ENCODE measurements at places on chromosomes 13 and 19. TPM values are rescaled to one million over a fixed set of nuclear protein-coding genes. Genes with fewer than 3 reads are reported as not detected.

- H3K36me3 ChIP-seq = peaks cover 13% of the 10 kb centered on the region
- no peaks in the 10 kb centered on the region for H3K27me3 ChIP-seq
- no peak overlapping the region for H3K27ac ChIP-seq
- no peak overlapping the region for H3K4me3 ChIP-seq
- no peaks in the 10 kb centered on the region for H3K4me1 ChIP-seq
These were observed 8.7 kb downstream of the RPL36 start for GRCh38 chr19:5698635-5699422.

DNA sequence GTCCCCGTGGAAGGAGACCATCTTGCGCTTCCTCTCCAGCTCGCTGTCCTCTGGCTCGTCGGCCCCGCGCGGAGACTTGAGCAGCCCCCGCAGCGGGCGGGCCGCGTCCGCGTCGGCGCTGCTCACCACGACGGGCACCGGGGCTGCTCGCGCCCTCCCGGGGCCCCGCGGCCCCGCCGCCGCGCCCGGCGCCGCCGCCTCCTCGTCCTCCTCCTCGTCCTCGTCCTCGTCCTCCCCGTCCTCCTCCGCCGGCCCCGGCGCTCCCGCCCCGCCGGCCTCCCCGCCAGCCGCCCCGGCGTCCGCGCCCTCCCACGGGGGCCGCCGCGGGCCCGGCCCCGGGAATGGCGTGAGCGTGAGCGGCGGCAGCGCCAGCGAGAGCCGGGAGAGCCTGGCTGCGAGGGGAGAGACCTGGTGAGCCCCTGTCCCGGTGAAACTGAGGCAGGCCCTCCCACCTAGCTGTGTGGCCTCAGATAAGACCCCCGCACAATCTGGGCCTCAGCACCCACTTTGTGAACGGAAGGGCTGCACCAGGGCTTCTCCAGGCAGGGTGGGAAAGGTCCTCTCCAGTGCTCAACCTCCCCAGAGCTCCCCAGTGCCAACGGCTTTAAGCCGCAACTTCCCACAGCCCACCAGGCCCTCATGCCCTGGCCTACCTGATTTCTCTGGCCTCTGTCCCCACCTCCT lies 17.8 kb downstream of the LMTK3 start:
- H3K4me1 ChIP-seq = no peaks in the 10 kb centered on the region
- peaks cover 8% of the 10 kb centered on the region for H3K27me3 ChIP-seq
- peak overlapping the region; percentile 60 for H3K4me3 ChIP-seq
- H3K27ac ChIP-seq = no peak overlapping the region

GRCh38 chr13:23723471-23723870 lies 153.3 kb downstream of the TNFRSF19 start:
- H3K36me3 ChIP-seq = no peaks in the 10 kb centered on the region
- H3K4me1 ChIP-seq = peaks cover 21% of the 10 kb centered on the region
- H3K27ac ChIP-seq = peak overlapping the region; percentile 60
- peak; percentile 61 for DNase-seq
- H3K4me3 ChIP-seq = no peak overlapping the region
- no peaks in the 10 kb centered on the region for H3K27me3 ChIP-seq

DNA sequence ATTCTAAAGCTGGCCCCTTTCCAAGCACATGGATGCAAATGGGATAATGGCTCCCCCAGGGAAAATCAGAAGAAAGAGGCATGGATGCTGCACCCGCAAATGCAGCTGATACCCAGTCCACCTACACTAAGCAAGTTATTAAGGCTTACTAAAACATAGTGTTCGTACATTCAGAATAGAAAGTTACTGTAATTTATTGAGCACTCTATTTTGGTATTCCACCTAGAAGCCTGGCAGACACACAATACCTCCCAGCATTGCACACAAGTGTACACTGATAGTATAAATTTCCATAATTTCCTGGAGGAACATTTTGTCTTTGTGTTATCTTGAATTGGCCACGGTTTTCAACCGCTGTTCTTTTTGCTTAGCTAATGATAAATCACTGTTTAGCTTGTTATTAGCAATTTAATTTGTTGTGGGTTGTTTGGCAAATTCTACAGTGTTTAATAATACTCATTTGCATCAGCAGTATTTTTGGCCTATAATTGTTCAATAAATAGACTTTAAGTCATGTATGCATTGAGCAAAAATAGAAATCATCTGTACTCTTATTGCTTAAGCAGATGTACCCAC lies 94.5 kb upstream of the MRI1 start:
- H3K4me3 ChIP-seq = no peak overlapping the region
- no peaks in the 10 kb centered on the region for H3K36me3 ChIP-seq
- H3K4me1 ChIP-seq = no peaks in the 10 kb centered on the region
- no peak overlapping the region for H3K27ac ChIP-seq

DNA sequence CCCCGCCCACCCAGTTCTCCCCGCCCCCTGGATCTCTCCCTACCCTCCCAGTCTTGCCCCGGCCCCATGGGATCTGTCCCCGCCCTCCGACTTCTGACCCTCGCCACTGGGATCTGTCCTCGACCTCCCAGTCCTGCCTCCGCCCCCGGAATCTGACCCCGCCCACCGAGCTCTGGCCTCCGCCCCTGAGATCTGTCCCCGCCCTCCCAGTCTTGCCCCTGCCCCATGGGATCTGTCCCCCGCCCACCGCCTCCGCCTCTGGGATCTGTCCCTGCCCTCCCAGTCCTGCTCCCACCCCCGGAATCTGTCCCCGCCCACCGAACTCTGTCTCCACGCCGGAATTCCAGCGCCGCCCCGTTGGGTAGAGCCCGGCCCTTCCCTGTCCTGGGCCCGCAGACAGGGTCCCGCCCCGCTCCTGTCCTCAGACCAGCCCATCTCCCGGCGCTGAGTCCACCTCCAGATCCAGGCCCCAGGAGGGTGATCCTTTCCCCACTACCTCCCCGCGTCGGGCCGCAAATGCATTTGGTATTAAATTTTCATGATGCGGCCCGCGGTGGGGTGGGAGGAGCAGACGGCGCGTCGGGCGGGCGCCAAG lies 1.5 kb upstream of the SLC17A7 start:
- DNase-seq = peak; percentile 61
- H3K4me3 ChIP-seq = peak overlapping the region; percentile 56
- no peaks in the 10 kb centered on the region for H3K36me3 ChIP-seq
- H3K4me1 ChIP-seq = peaks cover 3% of the 10 kb centered on the region

DNA sequence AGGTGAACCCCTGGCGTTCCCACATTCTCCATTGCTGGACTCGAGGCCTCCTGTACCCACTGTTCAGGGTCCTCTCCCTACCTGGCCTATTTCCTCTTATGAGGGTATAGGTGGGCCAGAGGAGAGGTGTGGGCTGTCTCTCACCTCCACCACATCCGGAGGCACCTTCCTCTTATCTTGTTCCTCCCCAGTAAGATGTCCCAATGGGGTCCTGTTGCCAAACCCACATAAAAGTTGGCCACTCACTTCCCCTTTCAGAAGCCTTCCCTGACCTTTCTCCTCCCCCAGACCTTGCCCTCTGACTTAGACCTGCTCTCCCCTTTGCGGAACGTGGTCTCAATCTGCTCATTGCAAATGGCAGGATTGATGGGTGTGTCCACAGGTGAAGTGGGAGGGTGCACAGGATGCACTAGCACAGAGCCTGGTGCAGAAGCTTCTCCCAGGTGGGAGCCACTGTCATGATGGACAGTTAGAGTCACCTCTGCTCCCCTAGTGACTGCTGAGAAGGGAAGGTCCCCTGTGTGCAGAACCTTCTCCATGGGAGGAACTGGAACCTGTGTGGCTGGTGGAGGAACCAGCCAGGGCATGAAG lies 1.3 kb downstream of the CYP4F3 start:
- no peak overlapping the region for H3K27ac ChIP-seq
- DNase-seq = no peak
- H3K36me3 ChIP-seq = no peaks in the 10 kb centered on the region
- no peaks in the 10 kb centered on the region for H3K4me1 ChIP-seq
- no peaks in the 10 kb centered on the region for H3K27me3 ChIP-seq

- no peak overlapping the region for H3K4me3 ChIP-seq
- H3K27ac ChIP-seq = no peak overlapping the region
- DNase-seq = peak; percentile 16
- peaks cover 3% of the 10 kb centered on the region for H3K4me1 ChIP-seq
- no peaks in the 10 kb centered on the region for H3K27me3 ChIP-seq
- peaks cover 7% of the 10 kb centered on the region for H3K36me3 ChIP-seq
These were observed 289.2 kb downstream of the KLF12 start for GRCh38 chr13:73844986-73845385.

DNA sequence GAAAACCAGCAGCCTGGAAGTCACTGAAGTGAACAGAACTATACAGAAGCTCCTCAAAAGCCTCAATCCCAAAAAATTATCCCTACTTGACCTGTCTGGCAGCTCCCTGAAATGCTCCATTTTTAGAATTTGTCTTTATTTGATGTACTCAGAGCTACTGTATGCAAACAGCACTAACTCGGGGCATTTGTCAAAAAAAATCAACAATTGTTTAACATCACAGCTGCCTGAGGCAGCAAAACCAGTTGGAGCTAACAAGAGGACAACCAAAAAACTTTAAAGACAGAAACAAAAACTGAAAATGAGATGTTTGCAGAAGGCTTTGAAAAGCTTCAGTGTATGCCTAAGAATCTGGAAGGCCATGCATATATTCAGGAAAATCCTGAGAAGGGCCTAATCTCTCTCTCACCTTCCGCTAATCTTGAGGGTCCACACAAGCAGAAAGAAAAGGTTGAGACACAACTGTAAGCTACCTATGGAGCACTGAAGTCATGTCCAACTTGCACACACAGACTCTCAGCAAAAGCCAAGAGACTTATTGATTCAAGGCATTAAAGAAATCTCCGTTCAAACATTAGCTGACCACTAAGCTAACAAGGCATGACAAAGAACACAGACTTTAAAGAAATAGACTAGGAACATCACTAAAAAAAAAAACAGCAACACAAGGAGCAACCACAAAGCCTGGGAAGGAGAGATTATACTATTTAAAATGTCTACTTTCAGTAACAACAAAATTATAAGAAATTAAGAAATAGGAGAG lies 16.1 kb downstream of the VWA8 start:
- H3K27me3 ChIP-seq = no peaks in the 10 kb centered on the region
- no peaks in the 10 kb centered on the region for H3K36me3 ChIP-seq
- H3K27ac ChIP-seq = no peak overlapping the region
- H3K4me3 ChIP-seq = no peak overlapping the region
- H3K4me1 ChIP-seq = no peaks in the 10 kb centered on the region

GRCh38 chr13:111303559-111303958 lies 16.9 kb upstream of the TEX29 start:
- no peak for DNase-seq
- no peaks in the 10 kb centered on the region for H3K27me3 ChIP-seq
- H3K4me3 ChIP-seq = no peak overlapping the region

DNA sequence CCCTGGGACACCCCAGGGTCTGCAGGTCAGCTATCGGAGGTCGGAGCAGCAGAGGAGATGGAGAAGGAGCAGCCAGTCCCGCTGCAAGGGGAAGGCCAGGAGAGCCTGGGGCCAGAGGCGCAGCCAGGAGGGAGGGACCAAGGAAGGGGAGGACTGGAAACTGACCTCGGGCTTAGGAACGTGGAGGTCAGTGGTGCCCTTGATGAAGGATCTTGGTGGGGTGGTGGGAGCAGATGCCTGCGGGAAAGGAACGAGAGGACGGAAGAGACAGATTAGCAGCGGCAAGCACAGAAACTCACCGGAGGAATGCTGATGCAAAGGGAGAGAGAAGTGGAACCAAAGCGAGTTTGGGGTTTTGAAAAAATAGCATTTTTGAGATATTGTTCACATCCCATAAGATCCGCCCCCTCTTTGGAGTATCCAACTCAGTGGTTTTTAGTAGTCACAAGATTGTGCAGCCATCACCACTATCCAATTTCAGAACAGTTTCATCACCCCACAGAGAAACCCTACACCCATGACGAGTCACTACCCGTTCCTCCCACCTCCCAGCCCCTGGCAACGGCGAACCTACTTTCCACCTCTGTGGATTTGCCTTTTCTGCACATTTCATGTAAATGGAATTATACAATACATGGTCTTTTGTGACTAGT lies 22.1 kb downstream of the PLEKHF1 start:
- peak; percentile 99 for DNase-seq
- H3K27me3 ChIP-seq = no peaks in the 10 kb centered on the region
- peak overlapping the region; percentile 87 for H3K27ac ChIP-seq
- no peaks in the 10 kb centered on the region for H3K36me3 ChIP-seq
- H3K4me1 ChIP-seq = peaks cover 34% of the 10 kb centered on the region
- peak overlapping the region; percentile 43 for H3K4me3 ChIP-seq

GRCh38 chr19:49249933-49250332 lies 75.1 kb downstream of the SLC6A16 start:
- H3K36me3 ChIP-seq = no peaks in the 10 kb centered on the region
- no peaks in the 10 kb centered on the region for H3K27me3 ChIP-seq

GRCh38 chr13:102399791-102400674 lies 1.8 kb downstream of the FGF14 start:
- peak overlapping the region; percentile 52 for H3K4me3 ChIP-seq
- no peak overlapping the region for H3K27ac ChIP-seq
- H3K27me3 ChIP-seq = peaks cover 32% of the 10 kb centered on the region
- no peak for DNase-seq

DNA sequence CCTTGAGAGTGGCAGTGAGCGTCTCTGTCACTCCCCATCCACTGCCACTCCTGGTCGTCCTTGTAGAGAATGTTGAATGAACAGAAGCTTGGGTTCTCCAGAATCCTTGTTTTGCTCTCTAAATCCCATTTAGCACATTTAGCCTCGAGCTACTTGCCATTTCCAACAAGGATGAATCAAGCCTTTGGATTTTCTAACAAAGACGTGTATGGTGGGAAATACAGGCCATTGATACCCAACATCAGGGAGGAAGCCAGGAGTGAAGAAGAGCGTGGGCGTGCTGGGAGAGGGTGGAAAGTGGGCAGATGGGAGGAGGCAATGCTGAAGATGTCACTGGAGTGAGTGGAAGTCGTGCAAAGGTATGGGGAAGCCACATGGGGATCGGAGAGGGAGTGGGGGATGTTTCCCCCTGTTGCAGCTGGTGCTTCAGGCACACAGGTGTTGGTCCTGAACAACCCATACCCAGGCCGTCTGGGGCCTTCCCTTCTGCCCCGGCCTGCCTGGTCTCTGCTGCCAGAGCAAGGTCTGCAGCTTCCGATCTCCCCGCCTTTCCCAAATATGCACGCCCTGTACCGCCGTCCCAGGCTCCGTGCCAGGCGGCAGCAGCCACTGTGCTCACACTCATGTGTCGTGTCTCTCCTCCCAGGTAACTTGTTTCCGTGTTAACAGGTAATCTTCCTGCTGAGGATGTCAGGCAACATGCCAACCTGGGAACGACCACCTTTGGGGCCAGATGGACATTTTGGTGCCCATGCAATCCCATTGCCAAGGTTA lies 48.7 kb downstream of the ZIC5 start:
- H3K4me1 ChIP-seq = no peaks in the 10 kb centered on the region
- peaks cover 2% of the 10 kb centered on the region for H3K27me3 ChIP-seq
- no peak overlapping the region for H3K4me3 ChIP-seq
- no peak for DNase-seq
- no peak overlapping the region for H3K27ac ChIP-seq

GRCh38 chr19:21322528-21322927 lies 6.7 kb downstream of the ZNF708 start:
- peak; percentile 66 for DNase-seq
- peaks cover 2% of the 10 kb centered on the region for H3K36me3 ChIP-seq
- H3K27me3 ChIP-seq = no peaks in the 10 kb centered on the region
- no peak overlapping the region for H3K4me3 ChIP-seq

GRCh38 chr19:3210347-3211017 lies 14.0 kb upstream of the CELF5 start:
- no peaks in the 10 kb centered on the region for H3K4me1 ChIP-seq
- H3K27ac ChIP-seq = no peak overlapping the region
- no peak overlapping the region for H3K4me3 ChIP-seq
- H3K36me3 ChIP-seq = no peaks in the 10 kb centered on the region
- DNase-seq = no peak

UQCRFS1 gene
- total RNA-seq = 30.3 TPM

CAB39L gene
- 13.2 TPM for total RNA-seq

PTBP1 gene
- 386 TPM for total RNA-seq

CYP4F12 gene
- total RNA-seq = not detected

LRRC8E gene
- 6.5 TPM for total RNA-seq

FREM2 gene
- 0.67 TPM for total RNA-seq

KLK12 gene
- total RNA-seq = not detected

Data from astrocyte (in vitro differentiated cells and primary cell).